ENCODE measurements at places on chromosomes 12 and 14.

DNA sequence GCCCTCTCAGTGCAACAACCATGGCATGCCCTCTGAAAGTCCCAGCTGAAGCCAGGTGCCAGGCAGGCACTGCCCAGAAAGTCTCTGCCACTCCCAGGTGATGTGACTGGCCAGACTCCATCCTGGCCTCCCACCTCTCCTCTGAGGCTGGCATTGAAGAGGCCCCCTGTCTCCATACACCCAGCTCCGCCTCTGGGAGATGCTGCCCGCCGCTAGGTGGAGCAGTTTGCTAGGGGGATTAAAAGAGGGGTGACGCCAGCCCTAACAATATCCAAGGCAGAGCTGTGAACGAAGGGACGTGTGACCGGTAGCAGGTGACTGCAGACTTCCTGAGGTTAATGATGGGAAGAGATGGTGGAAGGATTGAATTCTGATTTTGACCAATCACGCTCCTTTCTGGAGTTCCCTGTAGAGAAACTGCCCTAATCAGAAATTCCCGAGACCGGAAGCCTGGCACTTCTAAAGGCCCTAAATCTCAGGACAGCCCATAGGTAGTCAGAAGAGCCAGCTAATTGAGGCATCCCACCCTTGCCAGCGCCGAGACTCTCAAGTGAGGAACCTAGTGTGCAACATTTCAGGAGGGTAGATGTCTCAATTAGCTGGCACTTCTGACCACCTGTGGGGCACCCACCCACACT lies 8.3 kb upstream of the PLEK2 start:
- DNase-seq = peak; percentile 51

- DNase-seq = peak; percentile 25
These were observed 367 bp downstream of the GALNT16 start for GRCh38 chr14:69260190-69260860.

DNA sequence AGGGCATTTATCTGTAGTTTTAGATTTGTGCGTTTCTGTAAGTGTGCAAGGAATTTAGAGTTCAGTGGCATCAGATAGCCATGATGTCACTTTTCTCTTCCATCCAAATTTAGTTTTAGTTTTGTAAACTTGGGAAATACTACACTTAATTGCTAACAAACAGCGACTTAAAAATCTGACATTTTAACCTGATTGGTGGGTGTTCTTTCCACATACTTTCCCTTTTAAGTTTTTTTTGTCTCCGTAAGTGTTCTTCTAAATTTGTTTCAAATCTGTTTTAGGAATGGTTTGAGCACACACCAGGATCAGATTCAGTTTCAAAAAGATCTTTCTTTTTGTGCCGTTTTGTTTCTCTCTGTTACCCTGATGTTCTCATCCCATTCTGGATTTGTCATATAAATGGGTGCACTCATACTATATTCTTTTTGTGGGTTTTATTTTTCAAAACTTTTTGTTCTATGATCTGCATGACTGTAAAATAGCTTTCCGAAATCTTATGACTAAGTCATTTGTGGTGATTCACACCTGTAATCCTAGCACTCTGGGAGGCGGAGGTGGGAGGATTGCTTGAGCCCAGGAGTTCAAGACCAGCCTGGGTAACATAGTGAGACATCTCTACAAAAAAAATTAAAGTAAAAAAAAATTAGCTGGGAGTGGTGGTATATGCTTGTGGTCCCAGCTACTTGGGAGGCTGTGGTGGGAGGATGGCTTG lies 58.9 kb downstream of the FBXO34 start:
- DNase-seq = peak; percentile 70

DNA sequence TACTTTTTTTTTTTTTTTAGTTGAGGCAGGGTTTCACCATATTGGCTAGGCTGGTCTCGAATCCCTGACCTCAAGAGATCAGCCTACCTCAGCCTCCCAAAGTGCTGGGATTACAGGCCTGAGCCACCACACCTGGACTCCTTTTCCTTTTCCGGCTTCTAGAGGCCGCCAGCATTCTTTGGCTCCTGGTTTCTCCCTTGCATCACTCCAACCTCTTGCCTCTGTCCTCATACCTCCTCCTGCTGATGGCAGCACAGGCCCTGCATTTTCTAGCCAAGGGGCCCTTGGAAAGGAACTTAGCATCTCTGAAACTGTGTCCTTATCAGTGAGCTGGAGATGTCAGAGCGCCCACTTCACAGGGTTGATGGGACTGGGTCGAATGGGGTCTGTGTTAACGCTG lies 53.3 kb downstream of the MAP1LC3B2 start:
- no peak for DNase-seq

- DNase-seq = no peak
These were observed 5.4 kb downstream of the SALL2 start for GRCh38 chr14:21520767-21521166.

DNA sequence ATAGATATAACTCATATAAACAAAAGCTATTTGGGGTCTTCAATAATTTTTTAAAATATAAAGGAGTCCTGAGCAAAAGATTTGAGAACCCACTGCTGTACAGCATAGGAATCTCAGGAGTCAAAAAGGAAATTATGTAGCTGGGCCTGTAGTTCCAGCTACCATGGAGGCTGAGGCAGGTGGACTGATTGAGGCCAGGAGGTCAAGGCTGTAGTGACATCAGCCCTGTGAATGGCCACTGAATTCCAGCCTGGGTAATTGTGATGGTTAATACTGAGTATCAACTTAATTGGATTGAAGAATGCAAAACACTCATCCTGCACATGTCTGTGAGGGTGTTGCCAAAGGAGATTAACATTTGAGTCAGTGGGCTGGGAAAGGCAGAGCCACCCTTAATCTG lies 10.5 kb downstream of the CERS5 start:
- no peak for DNase-seq

DNA sequence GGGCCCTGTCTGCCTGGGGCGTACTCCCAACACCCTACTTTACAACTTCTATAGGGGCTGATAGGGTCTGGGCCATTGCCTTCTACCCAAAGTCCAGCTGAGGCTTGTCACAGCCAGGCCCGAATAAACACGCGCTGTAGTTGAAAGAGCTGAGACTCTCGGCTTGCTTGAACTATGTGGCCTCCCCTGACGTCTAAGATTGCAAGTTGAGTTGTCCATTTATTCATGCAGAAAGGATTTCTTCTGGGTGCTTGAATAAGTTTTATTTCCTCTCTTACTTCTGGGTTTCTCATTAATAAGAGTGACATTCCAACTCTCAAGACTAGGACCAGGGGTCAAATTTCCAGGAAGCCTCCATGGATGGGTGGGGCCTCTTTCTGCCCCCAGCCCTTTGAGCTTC lies 74.4 kb upstream of the VRK1 start:
- DNase-seq = no peak

DNA sequence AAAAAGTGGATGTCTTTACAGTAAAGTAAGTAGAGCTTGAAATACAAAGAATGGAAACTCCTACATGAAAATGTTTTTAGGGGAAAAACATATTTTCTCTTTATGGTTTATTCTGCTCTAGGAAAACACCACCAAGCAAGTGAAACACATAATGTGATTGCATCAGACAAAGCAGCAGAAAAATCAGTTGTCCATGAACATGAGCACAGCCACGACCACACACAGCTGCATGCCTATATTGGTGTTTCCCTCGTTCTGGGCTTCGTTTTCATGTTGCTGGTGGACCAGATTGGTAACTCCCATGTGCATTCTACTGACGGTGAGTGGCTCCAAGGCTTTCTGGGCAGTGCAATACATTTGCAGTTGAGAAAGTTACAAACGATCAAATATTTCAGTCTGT lies 42.6 kb upstream of the PLEKHD1 start:
- no peak for DNase-seq

- DNase-seq = no peak
These were observed 32.5 kb downstream of the ATF7 start for GRCh38 chr12:53593707-53594106.

DNA sequence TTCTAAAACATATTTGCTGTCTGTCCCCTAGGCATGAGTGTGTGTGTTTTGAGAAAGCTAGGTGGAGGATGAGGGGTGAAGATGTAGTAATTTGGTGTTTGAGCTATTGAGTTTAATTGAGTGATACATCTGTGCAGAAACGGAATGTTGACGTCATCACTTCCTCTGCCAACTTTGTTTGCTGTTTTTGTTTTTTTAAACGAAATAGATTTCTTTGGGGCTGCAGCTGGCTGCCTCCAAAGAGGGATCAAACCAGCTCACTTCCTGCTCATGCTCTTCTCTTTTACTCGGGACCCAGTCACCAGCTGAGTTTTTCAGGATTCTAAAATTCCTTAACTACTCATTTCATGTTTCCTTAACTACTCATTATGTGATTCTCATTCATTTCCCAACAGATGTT lies 19.5 kb upstream of the CRACR2A start:
- DNase-seq = no peak

- no peak for DNase-seq
These were observed 274.9 kb upstream of the RTL1 start for GRCh38 chr14:101178184-101179072.

GRCh38 chr12:127296591-127296990 lies 970.4 kb upstream of the TMEM132C start:
- DNase-seq = no peak

GRCh38 chr14:53670701-53671100 lies 285.9 kb downstream of the BMP4 start:
- no peak for DNase-seq

GRCh38 chr14:56199095-56199981 lies 81.1 kb downstream of the PELI2 start:
- DNase-seq = no peak

DNA sequence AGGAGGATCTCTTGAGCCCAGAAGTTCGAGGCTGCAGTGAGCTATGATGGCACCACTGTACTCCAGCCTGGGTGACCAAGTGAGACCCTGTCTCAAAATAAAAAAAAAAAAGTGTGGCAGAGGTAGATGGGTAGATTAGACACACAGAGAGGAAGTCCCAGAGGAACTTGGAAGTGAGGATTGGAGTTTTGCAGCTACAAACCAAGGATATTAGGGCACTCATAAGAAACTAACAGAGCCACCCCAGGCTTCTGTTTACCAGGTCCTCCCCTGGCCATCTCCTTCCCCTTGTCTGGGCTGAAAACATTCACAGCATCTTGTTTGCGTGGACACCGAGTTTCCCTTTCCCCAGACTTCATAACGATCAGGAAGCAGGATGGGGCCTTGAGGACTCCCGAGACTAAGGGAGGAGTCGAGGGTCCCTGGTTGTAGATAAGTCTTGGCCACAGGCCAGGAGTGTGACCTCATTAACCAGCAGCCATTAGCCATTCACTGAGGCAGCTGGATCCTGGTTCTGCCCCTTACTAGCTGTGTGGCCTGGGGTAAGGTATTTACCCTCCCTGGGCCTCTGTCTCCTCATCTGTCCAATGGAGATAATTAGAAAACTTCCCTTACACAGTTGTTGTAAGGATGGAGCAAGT lies 2.1 kb downstream of the MAP1LC3B2 start:
- DNase-seq = no peak

DNA sequence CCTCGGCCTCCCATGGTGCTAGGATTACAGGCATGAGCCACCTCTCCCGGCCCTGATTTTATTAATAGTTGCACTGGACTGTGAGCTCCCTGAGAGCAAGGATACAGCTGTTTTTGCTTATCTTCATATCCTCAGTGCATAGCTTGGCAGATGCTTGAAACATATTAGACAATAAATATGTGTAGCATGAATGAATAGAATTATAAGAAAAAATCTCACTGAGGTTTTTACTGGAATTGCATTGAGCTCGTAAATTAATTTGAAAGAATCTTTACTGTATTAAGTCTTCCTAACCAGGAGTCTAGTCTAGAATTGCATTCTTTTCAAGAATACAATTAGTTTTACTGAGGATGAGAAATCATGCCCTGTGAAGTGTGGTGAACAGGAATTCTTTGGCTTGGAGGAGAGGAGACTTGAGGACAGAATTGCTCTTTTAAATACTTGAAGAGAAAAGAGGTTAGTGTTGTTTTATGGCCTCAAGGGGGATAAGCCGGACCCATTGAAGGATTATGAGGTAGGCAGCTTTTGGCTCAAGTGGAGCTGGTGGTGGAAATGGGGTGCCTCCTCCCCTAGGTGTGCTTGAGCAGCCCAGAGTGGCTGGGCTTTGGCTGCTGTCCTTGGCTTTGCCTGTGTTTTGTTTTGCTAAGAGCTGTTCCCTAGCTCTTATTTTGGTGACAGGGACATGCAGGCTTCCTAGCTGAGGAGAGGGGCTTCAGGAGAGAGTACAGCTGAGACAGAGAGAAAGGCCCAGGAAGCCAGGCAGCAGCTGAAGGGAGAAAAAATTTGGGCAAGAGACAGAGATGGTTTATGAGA lies 34.0 kb downstream of the PLEKHD1 start:
- no peak for DNase-seq

GRCh38 chr14:55913324-55914025 lies 204.7 kb upstream of the PELI2 start:
- no peak for DNase-seq

GRCh38 chr14:104758981-104759969 lies 6.3 kb downstream of the SIVA1 start:
- DNase-seq = no peak

DNA sequence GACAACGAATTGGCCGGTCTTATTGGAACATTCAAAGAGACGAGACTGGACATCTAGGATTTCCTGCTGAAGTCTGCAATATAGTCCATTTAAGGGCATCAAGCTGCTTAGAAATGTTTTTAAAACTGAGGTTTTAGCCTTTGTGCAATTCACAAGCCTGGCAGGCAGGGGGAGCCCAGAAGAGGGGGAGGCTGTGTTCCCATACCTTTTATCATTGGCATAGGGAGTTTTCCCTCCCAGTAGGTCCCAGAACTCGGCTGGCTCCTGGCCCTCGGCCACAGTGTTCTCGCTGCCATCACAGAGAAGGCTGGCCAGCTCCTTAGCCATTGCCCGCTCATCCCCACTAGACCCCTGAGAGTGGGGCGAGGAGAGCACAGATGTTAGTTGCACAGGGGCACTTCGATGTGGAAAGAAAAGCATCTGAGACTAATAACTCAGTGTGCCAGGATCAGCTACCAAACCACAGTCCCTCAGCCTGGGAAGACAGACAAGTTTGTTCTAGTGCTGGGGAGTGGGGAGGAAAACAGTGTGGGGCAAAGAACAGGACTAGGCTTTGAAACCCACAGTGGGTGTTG lies 15.1 kb downstream of the AVIL start:
- peak; percentile 45 for DNase-seq

DNA sequence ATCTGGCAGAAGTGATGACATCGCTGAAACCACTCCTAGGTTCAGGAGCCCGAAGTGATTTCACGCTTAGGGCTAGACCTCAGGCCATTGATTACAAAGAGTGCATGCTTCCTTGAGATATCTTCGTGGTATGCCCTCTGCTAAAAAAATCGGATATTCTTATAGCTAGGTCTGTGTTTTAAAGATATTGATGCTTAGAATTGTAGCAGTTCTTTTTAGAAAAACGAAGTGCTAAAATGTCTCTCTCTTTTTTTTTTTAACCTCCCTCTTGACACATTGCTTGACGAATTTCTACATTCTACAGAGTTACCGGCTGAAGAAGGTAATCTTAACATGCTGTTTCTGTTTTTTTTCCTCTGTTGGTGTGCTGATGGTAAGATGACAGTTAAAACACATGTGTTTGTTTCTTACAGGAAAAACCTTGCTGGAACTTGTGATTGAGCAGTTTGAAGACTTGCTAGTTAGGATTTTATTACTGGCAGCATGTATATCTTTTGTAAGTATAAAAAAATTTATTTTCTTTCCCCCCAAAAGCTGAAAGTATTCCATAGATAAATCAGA lies 1.3 kb downstream of the ATP2A2 start:
- no peak for DNase-seq

All from activated CD4-positive, alpha-beta T cell treated with anti-CD3 and anti-CD28 coated beads, Interleukin-2, amount 50 U/mL, for 48 hours (primary cell).